ENCODE measurements at places on chromosomes 13 and 19. TPM values are rescaled to one million over a fixed set of nuclear protein-coding genes. Genes with fewer than 3 reads are reported as not detected.

Gene SULT2A1
- total RNA-seq = not detected

Gene ZNF135
- total RNA-seq = 8.3 TPM

Gene KIR3DL1
- total RNA-seq = not detected

Gene IGFL4
- not detected for total RNA-seq

Gene PCDH20
- total RNA-seq = not detected

Gene APOC1
- 1.4 TPM for total RNA-seq

Gene ZNF808
- total RNA-seq = 19.7 TPM

Gene PRTN3
- total RNA-seq = not detected

Gene CDX2
- not detected for total RNA-seq

Gene TSSK6
- total RNA-seq = 4.3 TPM

Gene GJB6
- total RNA-seq = not detected

Gene ZNF841
- total RNA-seq = 30.9 TPM

Gene ADGRE1
- total RNA-seq = not detected

Gene QPCTL
- 15.6 TPM for total RNA-seq

Gene EFNA2
- total RNA-seq = not detected

Gene PSMD8
- total RNA-seq = 285 TPM

Gene SARS2
- 20.3 TPM for total RNA-seq

Gene WDR88
- not detected for total RNA-seq

Gene DAND5
- total RNA-seq = not detected

Gene ERF
- total RNA-seq = 44.8 TPM

Gene SERTAD1
- total RNA-seq = 15.2 TPM

Gene RGL3
- 0.36 TPM for total RNA-seq
